ENCODE measurements at places on chromosomes 16 and 17.

DNA sequence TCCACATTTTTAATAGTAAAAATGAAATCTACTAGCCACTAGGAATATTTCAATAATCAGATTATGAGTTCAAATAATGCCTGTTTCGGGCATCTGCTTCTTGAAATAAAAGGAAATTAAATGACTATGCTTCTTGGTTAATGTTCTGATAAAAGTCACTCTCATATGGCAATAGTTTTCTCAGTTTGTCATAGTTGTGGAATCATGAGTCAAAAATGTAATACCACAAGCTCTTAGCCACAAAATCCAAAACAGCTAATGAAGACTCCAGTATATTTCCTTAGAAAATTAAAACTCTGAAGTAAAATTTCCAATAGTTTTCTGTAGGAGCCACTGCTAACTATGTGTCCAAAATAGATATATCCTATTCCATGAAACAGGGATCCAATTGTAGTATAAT is 676.3 kb upstream of the CDH8 start:
- DNase-seq = no peak

GRCh38 chr17:8459107-8459506 is 23.4 kb downstream of the NDEL1 start:
- no peak for DNase-seq

DNA sequence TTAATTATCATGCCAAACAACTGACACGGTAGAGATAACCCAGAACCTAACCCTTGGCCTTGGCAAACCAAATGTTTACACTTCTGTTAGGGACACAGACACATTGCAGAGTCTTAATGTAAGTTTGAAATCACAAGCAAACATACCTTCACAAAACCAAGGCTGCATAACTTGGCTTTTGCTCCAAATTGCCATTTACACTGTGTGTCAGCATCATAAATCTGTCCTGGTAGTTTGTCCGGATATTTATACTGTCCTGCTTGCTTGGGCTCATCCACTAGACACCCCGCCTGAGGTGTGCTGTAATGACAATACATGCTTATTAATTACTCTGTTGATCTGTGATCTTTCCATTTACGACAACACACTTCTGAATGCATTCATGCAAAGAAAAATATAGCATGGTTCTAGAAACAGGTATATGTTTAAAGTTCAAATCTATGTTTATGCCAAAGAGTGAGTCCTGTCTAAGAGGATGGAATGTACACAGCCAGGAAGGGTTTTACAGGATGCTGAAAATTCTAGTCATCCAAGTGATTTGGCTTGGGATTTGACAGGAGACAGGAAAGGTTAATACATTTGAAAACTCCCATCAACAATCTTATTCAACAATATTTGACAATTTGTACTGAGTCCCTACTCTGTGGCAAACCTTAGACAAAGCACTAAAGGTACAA is 81.1 kb downstream of the ADAMTS18 start:
- DNase-seq = no peak

DNA sequence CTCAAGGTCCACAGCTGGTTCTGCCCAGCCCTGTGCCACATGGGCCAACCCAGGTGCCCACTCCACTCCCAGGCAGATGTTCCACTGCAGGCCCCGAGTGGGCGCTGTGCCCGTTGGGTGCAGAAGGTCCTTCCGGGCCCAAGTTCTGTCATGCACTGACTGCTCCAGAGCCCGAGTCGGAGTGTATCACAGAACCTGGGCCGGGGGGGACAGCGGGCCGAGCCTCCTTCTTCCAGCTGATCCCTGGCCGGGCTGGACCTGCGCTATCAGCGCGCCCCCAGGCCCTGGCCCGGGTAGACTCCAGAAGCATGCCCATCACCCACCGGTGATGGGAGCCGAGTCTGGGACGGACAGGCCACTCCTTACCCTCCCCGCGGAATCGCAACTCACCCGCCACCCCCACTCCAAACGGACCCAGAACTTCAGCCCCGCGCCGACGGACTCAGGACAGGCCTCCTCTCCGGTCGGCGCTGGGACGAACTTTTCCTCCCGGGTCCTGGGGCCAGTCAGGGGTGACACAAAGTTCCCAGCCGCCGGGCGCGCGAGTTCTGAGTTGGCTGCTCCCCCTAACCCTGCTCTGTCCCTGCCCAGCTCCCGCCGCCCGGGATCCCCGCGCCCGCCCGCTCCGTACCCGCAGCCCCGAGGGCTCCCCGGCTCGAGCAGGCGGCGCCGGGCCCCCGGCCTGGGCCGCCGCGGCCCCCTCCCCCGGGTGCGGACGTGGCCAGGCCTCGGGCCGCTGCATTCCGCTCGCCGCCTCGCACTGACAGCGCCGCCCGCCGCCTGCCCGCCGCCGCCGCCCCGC is at the start of gene COPZ2:
Gene COPZ2 (minus strand): TSS at position 762 of the 802 bp plus-strand sequence. CDS start 20 bp downstream, at position 742.
- peak; percentile 58 for DNase-seq

DNA sequence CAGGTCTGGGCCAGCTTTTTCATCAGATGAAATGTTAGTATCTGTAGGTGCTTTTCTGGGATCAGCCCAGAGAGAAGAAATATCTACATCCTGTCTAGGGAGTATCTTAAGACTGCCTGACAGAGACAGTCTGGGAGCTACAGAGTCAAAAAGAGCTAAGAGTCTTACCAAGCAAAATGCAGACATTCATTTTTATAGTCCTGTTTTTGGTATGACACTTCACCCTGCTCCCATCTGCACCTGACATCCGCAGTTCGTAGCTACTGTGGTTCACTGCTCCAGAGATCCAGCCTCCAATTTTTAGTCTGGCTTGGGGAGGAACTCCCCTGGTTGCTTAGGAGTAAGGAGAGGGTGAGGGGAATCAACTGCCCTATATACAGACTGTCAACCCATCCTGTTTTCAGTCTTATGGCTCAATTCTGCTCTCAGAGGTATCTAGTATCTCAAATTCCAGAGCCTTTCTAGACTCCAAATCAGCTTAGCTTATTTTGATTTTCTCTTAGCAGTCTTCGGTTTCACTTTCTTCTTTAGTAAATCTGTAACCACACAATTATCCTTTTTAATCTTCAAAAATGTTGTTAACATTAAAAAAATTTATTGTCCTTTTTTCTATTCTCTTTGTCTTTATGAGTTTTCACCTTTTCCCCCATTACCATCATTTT is 97.8 kb downstream of the TMEM100 start:
- DNase-seq = no peak

Measured in naive thymus-derived CD8-positive, alpha-beta T cell (primary cell).